ENCODE measurements at places on chromosomes 7 and 10.

- no peak for DNase-seq
Observed at GRCh38 chr7:101399759-101400158, 37.1 kb downstream of the COL26A1 start.

DNA sequence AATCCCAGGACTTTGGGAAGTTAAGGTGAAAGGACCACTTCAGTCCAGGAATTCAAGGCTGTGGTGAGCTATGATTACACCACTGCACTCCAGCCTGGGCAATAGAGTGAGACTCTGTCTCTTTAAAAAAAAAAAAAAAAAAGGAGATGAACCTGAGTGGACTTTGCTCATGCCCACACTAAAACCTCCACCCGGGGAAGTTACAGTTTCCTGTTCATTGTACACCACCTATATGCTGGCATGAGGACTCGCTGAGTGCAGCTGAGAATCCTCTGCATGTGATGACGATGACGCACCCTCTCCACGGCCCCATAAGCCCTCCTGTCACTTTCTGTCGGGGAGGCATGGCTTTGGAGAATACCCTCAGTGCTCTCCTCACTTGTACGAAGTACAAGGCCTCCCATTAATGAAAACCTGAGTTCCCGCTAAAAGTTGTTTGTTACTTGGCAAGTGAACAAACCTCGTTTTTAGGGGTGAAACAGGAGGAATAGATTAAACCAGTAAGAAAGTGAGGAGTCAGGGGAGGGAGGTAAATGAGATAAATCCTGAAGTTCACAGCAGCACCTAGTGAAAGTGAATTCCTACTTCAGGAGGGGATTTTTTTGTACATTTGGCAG, 15.9 kb downstream of the TMEM176B start:
- no peak for DNase-seq

- DNase-seq = no peak
Observed at GRCh38 chr10:85149766-85150165, 821.4 kb downstream of the CCSER2 start.

DNA sequence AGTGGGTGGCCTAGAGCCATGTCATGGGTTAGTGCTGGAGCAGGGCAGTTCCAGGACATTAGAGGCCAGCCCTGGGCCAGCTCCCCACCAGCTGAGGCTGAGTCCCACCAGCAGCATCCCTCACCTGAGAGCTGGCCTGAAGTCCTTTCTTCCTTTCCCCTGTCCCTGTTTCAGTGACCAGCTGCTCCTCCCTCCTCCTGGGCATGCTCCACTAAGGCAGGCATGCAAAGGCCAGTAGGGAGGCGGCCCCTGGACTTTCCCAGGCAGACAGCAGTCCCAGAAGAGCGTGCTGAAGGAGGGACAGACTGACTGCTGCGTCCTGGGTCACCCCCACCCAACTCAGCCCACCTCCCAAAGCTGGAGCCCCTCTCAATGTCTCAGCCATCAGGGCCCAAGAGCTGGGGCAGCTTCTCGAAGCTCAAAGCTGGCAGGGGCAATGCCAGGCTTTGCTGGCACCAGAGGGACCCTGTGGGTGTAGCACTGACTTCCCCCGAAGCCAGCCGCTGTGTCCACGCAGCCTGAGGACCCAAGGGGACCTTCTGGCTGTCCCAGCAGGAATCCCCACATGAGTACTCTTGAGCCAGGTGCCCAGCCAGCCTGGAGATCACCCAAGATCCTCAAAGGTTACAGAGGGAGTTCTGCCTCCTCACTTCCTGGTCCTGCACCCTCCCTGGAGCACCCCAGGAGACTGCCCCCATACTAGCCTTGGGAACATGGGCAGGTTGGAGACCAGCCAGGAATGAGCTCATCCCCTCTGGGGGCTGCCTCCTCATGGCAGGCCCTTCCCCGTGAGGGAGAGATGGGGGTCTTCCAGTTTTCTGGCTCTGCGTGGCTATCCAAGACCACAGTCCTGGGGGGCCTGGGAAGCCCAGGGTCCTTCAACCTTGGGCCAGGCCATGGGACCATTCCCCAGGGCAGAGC, 35.2 kb upstream of the RET start:
- DNase-seq = no peak

GRCh38 chr7:7959979-7960670, 8.5 kb upstream of the GLCCI1 start:
- no peak for DNase-seq

GRCh38 chr7:116862951-116863670, 724 bp downstream of the CAPZA2 start:
- peak; percentile 27 for DNase-seq

GRCh38 chr7:49789736-49790135, 16.3 kb downstream of the VWC2 start:
- DNase-seq = no peak

GRCh38 chr10:19815731-19816410, 361 bp upstream of the PLXDC2 start:
- no peak for DNase-seq

GRCh38 chr7:101179117-101179516, 976 bp downstream of the NAT16 start:
- no peak for DNase-seq

GRCh38 chr10:91635401-91636400, 2.8 kb upstream of the PPP1R3C start:
- peak; percentile 64 for DNase-seq

DNA sequence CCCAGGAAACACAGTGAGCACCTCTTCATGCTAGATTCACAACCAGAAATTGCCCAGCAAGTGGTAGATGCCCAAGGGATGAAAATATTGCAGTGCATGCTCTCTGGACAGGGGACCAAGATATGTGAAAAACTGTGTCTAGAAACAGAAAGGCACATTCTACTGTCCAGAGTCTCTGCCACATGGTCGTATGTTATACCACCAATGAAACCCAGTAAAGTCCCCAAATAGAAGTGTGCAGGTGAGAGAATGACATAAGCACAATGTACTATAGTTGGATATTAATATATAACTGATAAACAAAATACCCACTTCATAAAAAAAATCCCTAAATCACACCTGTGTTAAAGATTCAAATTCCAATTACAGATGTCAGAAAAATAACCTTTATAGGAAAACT, 43.8 kb downstream of the RASGEF1A start:
- DNase-seq = peak; percentile 11

DNA sequence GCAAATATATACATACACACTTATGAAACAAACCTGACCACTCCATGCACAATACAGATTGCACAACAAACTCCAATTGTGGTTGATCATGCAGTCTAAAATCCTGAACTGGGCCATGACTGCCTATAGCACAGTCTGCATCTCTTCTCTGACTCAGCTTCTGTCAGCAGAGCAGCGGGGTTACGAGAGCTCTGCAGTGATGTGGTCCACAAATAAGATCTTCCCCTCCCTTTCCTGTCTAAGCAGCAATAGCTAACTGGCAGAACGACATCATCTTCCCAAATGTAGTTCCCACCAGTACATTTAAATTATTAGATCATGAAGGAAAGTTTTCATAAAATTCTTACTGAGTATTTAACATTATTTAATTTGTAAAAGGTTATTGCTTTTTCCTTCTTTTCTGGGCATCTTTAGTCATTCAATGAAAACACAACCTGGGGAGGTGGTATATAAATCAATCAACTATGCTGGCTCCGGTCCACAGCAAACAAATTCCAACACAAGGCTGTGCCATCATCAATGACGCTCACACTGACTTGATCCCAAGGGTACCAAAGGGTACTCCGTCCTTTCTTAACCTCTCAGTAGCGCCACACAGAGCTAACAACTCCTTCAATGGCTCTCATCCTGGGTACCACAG, 17.1 kb downstream of the ARHGAP21 start:
- peak; percentile 36 for DNase-seq

GRCh38 chr10:112404617-112405016, 30.7 kb downstream of the ACSL5 start:
- DNase-seq = no peak

GRCh38 chr10:24645784-24646183, 77.9 kb downstream of the ARHGAP21 start:
- DNase-seq = peak; percentile 21

GRCh38 chr10:91909117-91909677, at the start of gene FGFBP3:
TSS of gene FGFBP3 (minus strand) at chr10:91909486. CDS start at chr10:91908969, 517 bp downstream.
- peak; percentile 53 for DNase-seq

DNA sequence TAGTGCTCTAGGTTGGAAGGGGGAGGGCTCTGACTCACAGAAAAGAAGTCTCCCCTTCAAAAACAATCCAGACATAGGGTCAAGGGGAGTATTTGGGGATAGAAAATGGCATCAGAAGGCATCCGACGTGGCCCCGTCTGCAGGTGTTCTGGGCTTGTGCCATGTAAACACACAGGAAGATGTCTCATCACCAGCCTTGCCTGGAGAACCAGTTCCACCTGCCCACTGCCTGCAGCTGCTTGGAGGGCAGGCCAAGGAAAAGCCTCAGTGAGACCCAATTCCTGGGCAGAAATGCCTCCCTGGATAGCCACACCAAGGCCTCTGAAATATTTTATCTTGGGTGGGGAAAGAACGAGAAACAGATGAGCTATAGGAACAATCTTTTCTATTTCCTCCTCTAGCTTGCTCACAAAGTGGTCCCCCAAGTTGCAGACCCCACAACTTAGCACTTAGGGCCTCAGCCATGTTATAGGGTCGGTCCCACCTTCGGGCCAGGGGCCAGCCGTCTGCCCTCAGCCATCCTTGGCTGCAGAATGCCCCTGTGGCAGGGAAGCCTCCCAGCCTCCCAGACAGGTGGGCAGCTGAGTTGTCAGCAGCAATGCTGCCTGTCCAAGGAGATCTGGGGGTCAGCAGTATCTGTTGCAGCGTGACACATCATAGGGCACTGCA, 54.3 kb upstream of the ECHDC3 start:
- no peak for DNase-seq

DNA sequence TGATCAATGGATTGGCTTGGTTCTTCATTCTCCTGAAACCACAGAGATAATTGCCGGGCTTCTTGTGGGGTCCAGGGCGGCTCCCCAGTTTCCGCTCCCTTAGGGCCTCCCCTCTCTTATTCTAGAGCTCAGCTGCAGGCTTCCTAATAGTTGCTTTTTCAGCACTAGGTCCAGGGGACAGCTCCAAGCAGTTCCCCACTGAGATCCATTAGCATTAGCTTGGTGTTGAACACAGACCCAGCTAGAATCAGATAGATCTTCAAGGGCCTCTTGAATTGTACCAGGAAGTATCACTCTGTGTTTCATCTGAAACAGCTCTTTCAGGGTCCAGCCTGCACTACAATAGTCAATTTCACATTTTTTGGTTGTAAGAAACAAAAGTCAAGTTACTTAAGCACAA, 238.7 kb downstream of the SEC23IP start:
- DNase-seq = peak; percentile 41

- no peak for DNase-seq
Observed at GRCh38 chr7:127949769-127950222, 81.4 kb downstream of the LRRC4 start.

GRCh38 chr7:150863946-150864345, 11.6 kb downstream of the AOC1 start:
- DNase-seq = no peak

DNA sequence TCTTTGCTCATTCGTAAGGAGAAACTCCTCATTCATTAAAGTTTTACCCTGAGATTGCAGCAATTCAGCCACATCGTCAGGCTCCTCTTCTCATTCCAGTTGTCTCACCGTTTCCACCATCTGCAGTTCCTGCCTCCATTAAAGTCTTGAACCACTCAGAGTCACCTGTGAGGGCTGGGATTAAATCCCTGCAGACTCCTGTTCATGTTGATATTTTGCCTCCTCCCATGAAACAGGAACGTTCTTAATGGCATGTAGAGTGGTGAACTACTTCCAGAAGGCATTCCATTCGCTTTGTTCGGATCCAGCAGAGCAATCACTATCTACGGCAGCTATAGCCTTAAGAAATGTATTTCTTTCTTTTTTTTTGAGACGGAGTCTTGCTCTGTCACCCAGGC, 96.5 kb upstream of the FAM20C start:
- no peak for DNase-seq

GRCh38 chr7:93957767-93958166, 36.2 kb downstream of the GNG11 start:
- DNase-seq = no peak

GRCh38 chr7:17940951-17941431, 697 bp upstream of the SNX13 start:
- DNase-seq = no peak

GRCh38 chr10:98323221-98324164, 55.5 kb upstream of the LOXL4 start:
- DNase-seq = no peak

Data from activated naive CD4-positive, alpha-beta T cell treated with anti-CD3 and anti-CD28 coated beads, Interleukin-2, amount 10 ng/mL, durations not matched to agents 7 days and 5 days (primary cell).